ENCODE measurements at places on chromosomes 16 and 17.

DNA sequence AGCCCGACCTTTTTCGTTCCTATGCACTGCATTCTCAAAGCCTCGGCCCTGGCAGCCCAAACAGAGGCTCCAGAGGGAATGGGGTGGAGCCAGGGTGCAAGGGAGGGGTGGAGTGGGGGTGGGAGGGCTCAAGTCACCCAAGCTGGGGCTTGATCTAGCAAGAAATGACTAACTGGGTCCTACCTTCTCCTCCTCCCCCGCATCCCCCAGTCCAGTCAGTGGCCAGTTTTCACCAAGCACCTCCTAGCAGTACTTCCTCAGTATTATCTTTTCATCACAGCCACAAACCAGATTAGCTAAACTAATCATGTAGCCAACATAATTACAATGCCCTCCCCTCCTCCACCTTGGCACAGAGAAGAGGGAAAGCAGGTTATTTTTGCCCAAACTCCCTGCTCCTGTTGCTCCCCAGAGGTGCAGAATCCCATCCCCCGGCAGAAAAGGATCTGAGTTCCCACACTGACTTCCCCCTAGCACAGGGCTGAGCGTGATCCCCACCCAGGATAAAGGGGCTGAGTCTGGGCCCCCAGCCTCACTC lies 2.2 kb downstream of the JUP start:
- peak overlapping the region; percentile 76 for H3K4me3 ChIP-seq
- no peak overlapping the region for H3K27ac ChIP-seq
- peaks cover 4% of the 10 kb centered on the region for H3K27me3 ChIP-seq
- peaks cover 36% of the 10 kb centered on the region for H3K4me1 ChIP-seq
- no peak for DNase-seq

- H3K4me3 ChIP-seq = no peak overlapping the region
- no peaks in the 10 kb centered on the region for H3K4me1 ChIP-seq
- no peak for DNase-seq
- no peaks in the 10 kb centered on the region for H3K36me3 ChIP-seq
These were observed 20.5 kb upstream of the SPACA3 start for GRCh38 chr17:32971171-32971570.

GRCh38 chr16:79430191-79430678 lies 170.3 kb downstream of the MAF start:
- peaks cover 5% of the 10 kb centered on the region for H3K27me3 ChIP-seq
- H3K36me3 ChIP-seq = no peaks in the 10 kb centered on the region
- no peak for DNase-seq
- no peaks in the 10 kb centered on the region for H3K4me1 ChIP-seq
- H3K4me3 ChIP-seq = no peak overlapping the region
- H3K27ac ChIP-seq = no peak overlapping the region

DNA sequence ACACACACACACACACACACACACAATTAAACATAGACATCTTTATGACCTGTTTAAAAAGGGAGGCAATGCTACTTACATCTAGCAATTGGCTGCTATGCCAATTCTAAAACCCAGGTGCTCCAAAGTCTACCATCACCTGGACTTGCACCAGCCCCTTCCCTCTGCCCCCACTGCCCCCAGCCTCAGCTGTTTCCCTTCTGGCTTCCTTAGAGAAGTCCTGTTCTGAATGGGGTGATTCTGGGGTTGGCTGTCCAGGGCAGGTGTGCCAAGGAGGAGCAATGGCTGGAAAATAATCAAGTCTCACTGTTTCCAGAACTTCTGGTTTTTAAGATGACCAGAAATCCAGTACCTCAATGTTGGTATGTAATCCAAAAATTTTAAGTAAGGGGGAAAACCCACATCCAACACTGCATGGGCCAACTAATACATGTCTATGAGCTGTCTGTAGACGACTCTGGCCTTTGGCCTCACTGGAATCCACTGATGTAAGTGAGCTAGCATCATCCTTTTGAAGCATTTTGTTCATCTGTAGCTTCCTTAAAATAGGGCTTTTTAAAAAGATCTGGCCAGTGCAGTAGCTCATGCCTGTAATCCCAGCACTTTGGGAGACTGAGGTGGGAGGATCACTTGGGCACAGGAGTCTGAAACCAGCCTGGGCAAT lies 2.1 kb downstream of the IFT20 start:
- peaks cover 60% of the 10 kb centered on the region for H3K4me1 ChIP-seq
- peaks cover 18% of the 10 kb centered on the region for H3K36me3 ChIP-seq
- no peak for DNase-seq

DNA sequence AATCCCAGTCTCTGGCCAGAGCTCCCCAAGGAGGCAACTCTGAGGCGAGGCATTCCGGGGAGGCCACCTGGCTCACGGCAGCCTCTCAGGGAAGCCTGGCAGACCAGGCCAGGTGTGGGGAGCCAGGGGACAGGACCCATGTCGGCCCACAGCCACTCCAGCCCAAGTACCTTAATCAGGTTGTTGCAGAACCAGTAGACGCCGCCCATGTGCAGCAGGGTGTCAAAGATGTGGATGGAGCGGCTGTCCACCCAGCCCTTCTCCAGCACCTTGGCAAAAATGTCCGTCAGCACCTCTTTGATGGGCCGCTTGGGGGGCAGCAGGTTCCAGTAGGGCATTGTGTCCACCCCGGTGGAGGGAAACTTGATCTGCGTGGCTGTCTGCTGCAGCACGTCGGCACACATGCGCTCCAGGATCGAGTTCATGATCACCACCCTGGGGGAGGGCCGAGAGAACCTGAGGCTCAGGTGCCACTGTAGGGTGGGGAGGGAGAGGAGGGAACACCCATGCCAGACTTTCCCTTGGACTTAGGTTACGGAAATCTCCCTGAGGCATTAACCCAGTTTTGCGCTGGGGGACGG lies 7.8 kb downstream of the CSF3 start:
- H3K4me3 ChIP-seq = no peak overlapping the region
- peaks cover 41% of the 10 kb centered on the region for H3K4me1 ChIP-seq
- H3K27me3 ChIP-seq = no peaks in the 10 kb centered on the region
- DNase-seq = no peak
- no peak overlapping the region for H3K27ac ChIP-seq
- H3K36me3 ChIP-seq = peaks cover 38% of the 10 kb centered on the region

- H3K27me3 ChIP-seq = peaks cover 2% of the 10 kb centered on the region
- no peaks in the 10 kb centered on the region for H3K36me3 ChIP-seq
- H3K4me3 ChIP-seq = no peak overlapping the region
- no peaks in the 10 kb centered on the region for H3K4me1 ChIP-seq
- H3K27ac ChIP-seq = no peak overlapping the region
These were observed 19.1 kb downstream of the NOD2 start for GRCh38 chr16:50712560-50712898.
